ENCODE measurements at places on chromosomes 11 and 22.
A peak's percentile ranks its signal among the peaks of the same experiment; 100 is the strongest.

- DNase-seq, result no peak
Observed at GRCh38 chr22:17097062-17097461, 12.3 kb downstream of the IL17RA start.

DNA sequence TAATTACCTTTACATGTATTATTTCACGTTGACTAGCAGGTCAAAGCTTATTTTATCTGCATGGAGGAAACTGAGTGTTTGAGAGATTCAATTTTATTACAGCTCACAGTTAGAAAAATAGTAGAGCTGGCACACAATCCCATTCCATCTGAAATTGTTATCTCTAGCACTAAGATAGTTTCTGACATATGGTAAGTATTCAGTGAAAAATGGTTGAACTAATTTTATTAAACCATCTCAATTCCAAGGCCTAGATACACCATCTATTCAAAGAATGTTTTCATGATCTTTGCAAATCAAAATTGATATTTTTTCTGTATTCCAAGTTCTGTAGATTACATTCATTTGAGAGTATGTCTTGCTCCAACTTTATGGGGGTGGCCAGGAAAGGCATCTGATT is 125.4 kb upstream of the FAT3 start:
- DNase-seq, result no peak

DNA sequence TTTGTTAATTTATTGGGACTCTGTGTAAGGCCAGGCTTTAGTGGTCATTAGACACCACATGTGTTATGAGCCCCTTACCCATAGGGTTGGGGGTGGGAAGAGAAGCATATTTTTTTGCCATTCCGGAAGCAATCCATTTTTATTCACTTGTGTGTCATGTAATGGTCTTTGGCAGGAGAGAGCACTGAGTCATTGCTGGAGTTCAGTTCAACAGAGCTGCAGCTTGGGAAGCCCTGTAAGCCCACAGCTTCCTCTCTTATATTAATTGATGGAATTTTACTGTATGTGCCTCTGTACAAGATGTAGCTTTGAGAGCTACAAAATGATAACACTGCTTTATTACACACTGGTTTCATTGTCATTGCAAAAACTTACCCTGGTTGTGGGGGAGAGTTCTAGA is 177.3 kb upstream of the SORL1-AS1 start:
- DNase-seq, result no peak

DNA sequence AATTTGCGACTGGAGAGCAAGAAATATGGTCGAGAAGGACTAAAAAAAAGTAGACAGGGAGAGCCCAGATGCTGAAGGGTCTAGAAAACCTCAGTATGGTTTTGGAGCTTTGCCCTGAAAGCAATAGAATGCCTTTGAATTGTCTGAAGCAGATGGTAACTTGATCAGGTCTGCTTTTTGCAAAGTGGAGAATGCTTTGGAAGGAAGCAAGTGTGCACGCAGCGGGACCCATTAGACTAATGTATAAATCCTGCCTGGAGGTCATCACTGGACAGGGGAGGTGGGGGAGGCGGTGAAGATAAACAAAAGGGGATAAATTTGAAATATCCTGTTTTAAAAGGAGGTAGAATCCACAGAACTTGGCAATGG is 757 bp upstream of the HINFP start:
- peak; percentile 46 for DNase-seq

DNA sequence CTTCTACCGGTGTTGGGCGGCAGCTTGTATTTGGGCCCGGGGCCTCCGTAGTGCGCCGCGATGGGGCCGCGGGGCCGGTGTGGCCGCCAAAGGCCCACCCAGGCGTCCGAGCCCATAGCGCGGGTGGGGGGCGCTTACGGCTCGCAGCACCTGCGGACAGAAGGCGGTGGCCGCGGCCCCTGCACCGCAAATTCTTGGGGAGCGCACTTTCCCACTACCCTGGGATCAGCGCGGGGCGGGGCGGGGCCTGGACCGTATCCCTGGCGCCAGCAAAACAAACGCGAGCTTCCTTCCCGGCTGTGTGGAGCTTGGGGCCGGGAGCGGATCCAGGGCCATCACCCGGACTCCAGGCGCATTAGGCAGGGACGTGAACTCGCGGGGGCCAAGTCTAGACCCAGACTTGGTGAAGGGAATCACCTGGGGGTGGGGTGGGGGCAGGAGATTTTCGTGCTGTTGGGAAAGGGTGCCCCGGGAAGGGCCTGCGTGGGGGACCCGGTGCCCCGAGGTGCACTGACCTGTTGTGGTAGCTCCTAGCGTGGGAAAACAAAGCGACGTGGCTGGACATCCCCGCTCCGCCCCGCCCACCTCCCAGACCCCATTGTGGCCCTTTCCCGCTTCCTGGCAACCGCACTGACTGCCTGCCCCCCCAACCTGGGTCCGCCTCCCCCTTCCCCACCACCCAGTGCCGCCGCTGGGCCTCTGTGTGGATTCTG is 2.3 kb upstream of the TYMP start:
- peak; percentile 74 for DNase-seq

DNA sequence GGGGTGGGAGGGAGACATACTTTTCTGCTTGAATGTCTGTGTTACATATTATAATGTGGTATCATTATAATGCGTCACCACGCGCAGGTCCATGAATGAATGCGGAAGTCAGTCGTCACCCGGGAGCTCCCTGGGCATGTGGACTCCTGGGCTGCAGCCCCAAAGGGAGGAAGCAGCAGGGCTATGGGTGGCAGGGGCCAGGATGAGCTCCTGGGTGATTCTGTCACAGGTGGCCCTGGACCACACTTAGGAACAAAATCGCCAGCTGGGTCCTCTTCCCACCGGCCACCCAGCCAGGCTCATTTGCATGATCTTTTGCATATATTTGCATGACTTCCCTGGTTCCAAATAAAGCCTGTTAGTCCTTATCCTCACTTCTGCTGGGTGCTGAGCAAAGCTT is 51.2 kb downstream of the KCNJ4 start:
- no peak for DNase-seq

GRCh38 chr11:74084796-74085541 is 76.1 kb upstream of the UCP3 start:
- no peak for DNase-seq

GRCh38 chr11:12170984-12171383 is 60.6 kb downstream of the MICAL2 start:
- no peak for DNase-seq

All from nephron progenitor cell (in vitro differentiated cells).